ENCODE measurements at places on chromosomes 13 and 19. TPM values are rescaled to one million over a fixed set of nuclear protein-coding genes. Genes with fewer than 3 reads are reported as not detected.

GRCh38 chr19:35045667-35046300, 4.3 kb downstream of the HPN start:
- no peak overlapping the region for H3K4me3 ChIP-seq
- H3K36me3 ChIP-seq, result no peaks in the 10 kb centered on the region
- H3K27me3 ChIP-seq, result no peaks in the 10 kb centered on the region
- DNase-seq, result no peak
- no peak overlapping the region for H3K27ac ChIP-seq

- H3K36me3 ChIP-seq, result no peaks in the 10 kb centered on the region
- no peak for DNase-seq
- peaks cover 4% of the 10 kb centered on the region for H3K27me3 ChIP-seq
Measured at GRCh38 chr19:17393002-17393401, 994 bp downstream of the CCDC194 start.

- H3K4me3 ChIP-seq, result no peak overlapping the region
- no peaks in the 10 kb centered on the region for H3K4me1 ChIP-seq
- no peaks in the 10 kb centered on the region for H3K36me3 ChIP-seq
- no peaks in the 10 kb centered on the region for H3K27me3 ChIP-seq
- H3K27ac ChIP-seq, result no peak overlapping the region
Measured at GRCh38 chr19:38744874-38745273, 600 bp upstream of the CAPN12 start.

DNA sequence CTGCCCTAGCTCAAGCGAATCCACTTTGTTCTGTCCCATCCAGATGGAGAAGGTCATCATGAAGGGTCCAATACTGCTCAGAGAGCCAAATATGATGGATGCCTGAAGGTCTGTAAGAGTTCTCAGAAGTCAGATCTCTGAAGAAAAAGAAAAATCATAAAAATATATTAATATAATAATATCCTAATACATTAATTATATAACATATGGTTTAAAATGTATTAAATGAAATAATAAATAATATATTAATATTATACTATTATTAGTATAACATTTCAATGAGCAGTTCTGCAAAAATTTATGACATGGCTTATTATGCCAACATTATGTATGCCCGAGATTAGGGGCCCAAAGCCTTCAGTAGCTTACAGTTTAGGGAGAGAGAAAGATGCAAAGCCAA, 78.2 kb upstream of the GPR12 start:
- no peaks in the 10 kb centered on the region for H3K36me3 ChIP-seq
- H3K4me3 ChIP-seq, result no peak overlapping the region
- no peak overlapping the region for H3K27ac ChIP-seq
- H3K4me1 ChIP-seq, result no peaks in the 10 kb centered on the region
- H3K27me3 ChIP-seq, result peaks cover 4% of the 10 kb centered on the region
- no peak for DNase-seq

Gene INAFM1
- total RNA-seq, result 2.5 TPM

Measured in SJSA1 (cell line).